ENCODE measurements at places on chromosomes 7 and 10. TPM values are rescaled to one million over a fixed set of nuclear protein-coding genes. Genes with fewer than 3 reads are reported as not detected.

The TLX1 gene
- total RNA-seq = not detected

The SLC26A3 gene
- total RNA-seq = not detected

The MBL2 gene
- total RNA-seq = not detected

The DIP2C gene
- 65.4 TPM for total RNA-seq

The ADIRF gene
- not detected for total RNA-seq

The ADAM12 gene
- 28.4 TPM for total RNA-seq

The GNAT3 gene
- not detected for total RNA-seq

The BZW2 gene
- 56.1 TPM for total RNA-seq

The SHTN1 gene
- 182 TPM for total RNA-seq

The AKR1D1 gene
- not detected for total RNA-seq

The PLCE1 gene
- 0.46 TPM for total RNA-seq

The VWDE gene
- not detected for total RNA-seq

The ANKRD30A gene
- not detected for total RNA-seq

The MEOX2 gene
- total RNA-seq = not detected

The GJD4 gene
- not detected for total RNA-seq

The TASOR2 gene
- 112 TPM for total RNA-seq

The DUSP5 gene
- 8.7 TPM for total RNA-seq

The LRGUK gene
- 0.33 TPM for total RNA-seq

The MOGAT3 gene
- total RNA-seq = not detected

The BMS1 gene
- 16.7 TPM for total RNA-seq

The SCART1 gene
- 2.2 TPM for total RNA-seq

The TSPAN12 gene
- 0.69 TPM for total RNA-seq

The PIK3CG gene
- not detected for total RNA-seq

The SPDYE1 gene
- not detected for total RNA-seq

The EFCAB10 gene
- total RNA-seq = not detected

Measured in melanocyte of skin (primary cell).